ENCODE measurements at places on chromosomes 2 and 18.

DNA sequence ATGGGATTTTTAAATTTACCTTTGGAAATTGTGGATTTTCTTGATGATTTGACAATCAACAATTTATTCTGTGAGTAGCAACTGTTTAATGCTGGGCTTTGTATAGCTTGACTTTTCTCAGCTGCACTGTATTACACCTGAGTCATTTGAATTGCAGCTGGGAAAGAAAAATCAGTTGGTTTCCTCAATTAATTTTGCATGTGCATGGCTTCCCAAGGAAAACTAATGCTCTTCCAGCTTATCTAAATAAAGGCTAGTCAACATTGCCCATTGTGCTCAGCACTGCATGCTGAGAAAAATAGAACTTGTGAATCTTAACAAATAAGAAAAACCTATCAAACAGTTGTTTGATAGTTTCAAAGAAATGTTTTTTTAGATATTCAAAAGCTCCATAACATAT is 268.3 kb upstream of the CDH20 start:
- no peak for DNase-seq

- DNase-seq, result no peak
Observed at GRCh38 chr2:61950571-61951315, 45.3 kb downstream of the COMMD1 start.

GRCh38 chr2:235670974-235671787 is 177.3 kb downstream of the AGAP1 start:
- no peak for DNase-seq

DNA sequence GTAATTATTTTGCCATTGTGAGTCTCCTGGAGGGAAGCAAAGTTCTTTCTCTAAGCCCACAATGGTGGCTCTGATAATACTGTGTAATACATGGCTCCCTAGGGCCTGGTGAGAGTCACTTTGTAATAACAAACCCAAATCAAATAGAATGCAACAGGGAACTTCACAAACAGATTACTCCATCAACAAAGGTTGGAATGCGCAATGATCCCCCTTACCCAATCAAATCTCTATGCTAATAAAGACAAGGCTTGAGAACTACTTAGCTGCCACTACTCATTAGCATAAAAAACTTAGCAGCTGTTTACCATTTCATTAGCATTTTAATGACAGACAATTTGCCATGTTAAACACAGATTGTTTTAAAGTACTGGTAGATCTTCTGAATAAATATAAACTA is 285.6 kb upstream of the SESTD1 start:
- no peak for DNase-seq

DNA sequence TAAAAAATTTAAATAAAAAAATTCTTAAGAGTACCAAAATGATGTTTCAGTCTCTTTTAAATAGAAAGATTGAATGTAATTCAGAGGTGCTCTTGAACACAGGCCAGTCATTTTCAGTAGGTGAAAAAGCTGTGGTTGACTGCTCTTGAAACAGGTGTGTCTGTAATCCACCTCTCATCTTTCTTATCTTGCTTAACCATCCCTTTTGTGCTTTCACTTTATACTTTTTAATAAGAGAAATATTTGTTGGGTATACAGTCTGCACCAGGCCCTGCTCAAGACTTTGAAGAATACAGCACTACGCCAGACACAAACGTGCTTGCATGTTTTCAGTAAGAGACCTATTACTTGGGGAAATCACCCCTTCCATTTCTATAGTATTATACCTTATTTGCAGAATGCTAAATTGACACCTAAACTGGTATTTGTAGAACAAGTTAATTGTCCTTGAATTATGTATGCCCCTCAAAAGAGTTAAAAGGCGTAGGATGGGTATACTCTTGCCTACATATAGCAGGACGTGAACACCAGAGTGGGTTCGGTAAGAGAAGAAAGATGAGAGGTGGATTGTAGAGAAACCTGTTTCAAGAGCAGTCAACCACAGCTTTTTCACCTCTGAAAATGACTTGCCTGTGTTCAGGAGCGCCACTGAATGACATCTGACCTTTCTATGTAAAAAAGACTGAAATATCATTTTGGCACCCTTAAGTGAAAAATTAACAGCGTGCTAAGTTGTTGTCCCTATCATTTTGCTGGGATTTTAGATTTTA is 4.0 kb upstream of the RTN4 start:
- DNase-seq, result no peak

GRCh38 chr2:132515010-132515409 is 98.4 kb downstream of the GPR39 start:
- no peak for DNase-seq

GRCh38 chr2:4272261-4272858 is 569.0 kb downstream of the DCDC2C start:
- DNase-seq, result no peak

GRCh38 chr2:15485949-15486348 is 75.2 kb downstream of the NBAS start:
- no peak for DNase-seq

- DNase-seq, result no peak
Observed at GRCh38 chr2:145961846-145962245, 1441.9 kb upstream of the ZEB2 start.

GRCh38 chr18:78659748-78660147 is 319.9 kb upstream of the SALL3 start:
- DNase-seq, result no peak

DNA sequence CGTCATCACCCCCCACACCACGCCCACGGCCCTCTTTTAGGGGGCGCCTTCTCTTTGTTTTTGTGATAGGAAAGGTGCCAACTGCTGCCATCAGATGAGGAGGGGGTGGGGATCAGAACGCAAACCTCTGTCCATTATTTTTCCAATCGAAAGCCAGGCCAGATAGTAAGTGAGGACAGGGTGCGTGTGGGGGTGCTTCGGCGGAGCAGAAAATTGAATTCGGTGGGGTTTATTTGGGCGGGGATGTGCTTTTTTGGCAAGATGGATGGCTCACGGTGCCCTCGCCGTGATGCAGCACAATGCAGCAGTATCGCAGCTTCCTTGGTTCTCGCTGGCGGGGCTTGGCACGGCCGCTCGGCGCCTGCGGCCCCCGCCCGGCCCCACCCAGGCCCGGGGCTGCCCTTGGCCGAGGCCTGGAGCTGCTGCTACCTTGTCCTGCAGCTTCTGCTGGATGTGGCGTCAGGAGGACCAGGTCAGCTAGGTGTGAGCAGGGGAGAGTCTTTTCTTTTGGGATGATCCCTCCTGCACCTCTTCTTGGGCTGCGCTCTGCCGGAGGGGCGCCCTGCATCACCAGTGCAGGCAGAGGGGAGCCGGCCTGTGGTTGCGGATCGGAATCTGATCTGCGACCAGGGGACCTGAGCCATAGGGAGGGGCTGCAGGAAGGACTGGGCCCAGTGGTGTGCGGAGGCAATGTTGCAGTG is 1.3 kb downstream of the SPTBN1 start:
- no peak for DNase-seq

- DNase-seq, result no peak
Observed at GRCh38 chr2:156083763-156084493, 248.6 kb downstream of the NR4A2 start.

DNA sequence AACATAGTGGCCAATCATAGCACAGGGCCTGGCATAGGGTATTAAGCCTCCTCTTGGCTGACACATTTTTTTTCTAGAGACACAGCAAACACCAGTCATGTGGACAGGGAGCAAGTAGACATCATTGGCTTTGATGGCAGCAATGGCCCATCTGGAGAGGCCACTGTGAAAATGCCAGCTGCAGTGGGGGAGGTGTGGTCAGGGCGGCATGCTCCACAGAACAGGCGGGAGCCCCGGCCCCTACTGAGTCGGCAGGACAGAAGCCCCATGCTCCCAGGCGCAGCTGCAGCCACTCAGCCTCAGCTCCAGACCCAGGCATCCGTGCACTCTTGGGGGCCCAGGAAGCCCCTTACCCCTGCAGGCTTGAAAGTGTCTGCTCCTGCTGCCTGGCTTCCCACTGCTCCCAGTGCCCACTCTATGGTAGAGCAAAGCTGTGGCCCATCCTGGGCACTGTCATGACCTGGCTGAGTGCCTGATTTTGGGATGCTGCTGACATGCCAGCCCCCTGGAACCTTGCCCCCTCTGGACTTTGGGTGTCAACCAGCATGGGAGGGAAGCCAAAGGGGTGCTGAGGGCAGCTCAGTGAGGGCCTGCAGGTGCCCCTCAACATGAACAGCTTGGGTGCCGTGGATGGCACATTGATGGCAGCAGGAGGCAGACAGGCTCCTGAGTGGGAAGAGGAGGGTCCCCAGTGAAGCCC is 23.3 kb upstream of the UBE2F start:
- DNase-seq, result no peak

GRCh38 chr2:238027058-238027457 is 33.7 kb upstream of the SCLY start:
- DNase-seq, result no peak

GRCh38 chr2:174967691-174968260 is 37.4 kb downstream of the CHN1 start:
- no peak for DNase-seq

DNA sequence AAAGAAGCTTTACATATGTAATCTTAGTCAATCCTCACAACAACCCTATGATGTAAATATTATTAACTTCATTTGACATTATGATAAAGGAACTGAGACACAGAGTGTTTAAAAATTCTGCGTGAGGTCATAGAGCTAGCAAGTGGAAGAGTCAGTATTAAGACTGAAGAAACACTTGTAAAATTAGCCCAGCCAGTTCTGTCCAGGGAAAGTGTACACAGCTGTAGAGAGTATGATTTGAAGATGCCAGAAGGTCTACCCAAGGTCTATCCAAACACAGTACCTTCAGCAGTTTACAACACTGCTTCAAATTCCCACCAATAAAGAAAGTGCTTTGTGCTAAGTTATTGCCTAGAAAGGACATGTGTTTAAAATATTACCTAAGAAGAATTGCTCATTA is 51.7 kb upstream of the ITPRID2 start:
- DNase-seq, result no peak

DNA sequence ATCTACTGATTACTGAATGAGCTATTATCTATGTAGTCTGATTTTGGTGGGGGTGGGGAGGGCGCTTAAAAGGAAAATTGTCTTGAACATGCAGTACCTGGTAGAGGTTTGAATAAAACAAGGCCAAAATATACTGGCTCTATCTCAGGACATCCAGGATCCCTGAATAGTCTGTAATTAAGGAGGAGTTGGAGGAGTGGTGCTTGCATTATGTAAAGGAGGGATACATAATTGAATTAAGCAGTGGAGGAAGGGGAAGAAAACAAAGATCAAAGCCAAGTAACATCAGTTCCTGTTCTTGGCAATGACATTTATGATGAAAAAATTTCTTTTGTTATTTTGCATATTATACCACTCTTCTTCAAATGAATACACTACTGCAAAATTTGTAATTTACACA is 539.4 kb upstream of the ZEB2 start:
- no peak for DNase-seq

- no peak for DNase-seq
Observed at GRCh38 chr2:42602876-42603219, 34.4 kb downstream of the MTA3 start.
